ENCODE measurements at places on chromosomes 11 and 22. TPM values are rescaled to one million over a fixed set of nuclear protein-coding genes. Genes with fewer than 3 reads are reported as not detected.

Gene MIOX
- total RNA-seq = not detected

Gene OR4C13
- not detected for total RNA-seq

Gene TEX12
- not detected for total RNA-seq

Gene ST14
- total RNA-seq = 100.0 TPM

Gene CEND1
- total RNA-seq = not detected

Gene MS4A3
- not detected for total RNA-seq

Gene KRTAP5-11
- total RNA-seq = 0.72 TPM

Gene KCNJ11
- total RNA-seq = 0.24 TPM

Gene PDE3B
- total RNA-seq = under 0.01 TPM

Gene CDPF1
- 9.2 TPM for total RNA-seq

Gene RASL10A
- not detected for total RNA-seq

Gene TMEM191C
- not detected for total RNA-seq

Gene LDHA
- 1,474 TPM for total RNA-seq

Gene DBX1
- not detected for total RNA-seq

Gene XKR3
- not detected for total RNA-seq

Gene SAA1
- 53.7 TPM for total RNA-seq

Gene KDM4E
- not detected for total RNA-seq

Gene RBFOX2
- total RNA-seq = 85.3 TPM

Gene KCNQ1OT1
- 0.21 TPM for total RNA-seq

Gene CBLIF
- not detected for total RNA-seq

Gene DTX4
- 2.9 TPM for total RNA-seq

Gene C1QTNF4
- 0.43 TPM for total RNA-seq

All from tracheal epithelial cell (primary cell).